Brain (organoid and tissue), 16 donors: ENCODE measurements at places on chromosomes 3 and 15. TPM values are rescaled to one million over a fixed set of nuclear protein-coding genes. Genes with fewer than 3 reads are reported as not detected.

The CACNA2D2 gene
- 3.0 TPM for polyA plus RNA-seq

The EPHB1 gene
- polyA plus RNA-seq, result 3.4 TPM

The CCDC39 gene
- polyA plus RNA-seq, result 0.14 TPM

The SPTBN5 gene
- polyA plus RNA-seq, result 0.12 TPM

DNA sequence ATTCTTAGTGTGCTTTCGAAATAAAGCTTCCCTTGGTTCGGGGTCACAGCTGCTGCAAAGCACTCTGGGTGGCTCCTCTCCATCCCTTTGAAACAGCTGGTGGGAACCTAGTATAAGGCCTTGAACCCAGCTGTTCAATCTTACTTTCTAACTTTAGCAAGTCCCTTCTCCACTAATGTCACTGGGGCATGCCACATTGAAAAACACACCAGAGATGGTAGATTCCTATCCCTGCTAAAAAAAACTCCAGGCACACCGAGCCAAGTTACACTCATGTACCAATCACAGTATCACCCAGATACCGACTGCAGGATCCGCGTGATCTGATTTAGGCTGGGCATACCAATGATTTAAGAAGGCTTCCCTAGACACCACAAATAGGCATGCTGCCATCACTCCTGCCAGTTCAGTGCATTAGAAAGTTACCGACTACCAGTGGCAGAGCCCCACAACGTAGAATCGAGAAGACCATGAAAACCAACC, 65.0 kb downstream of the WWTR1 start:
- DNase-seq, result peak; percentile 45

DNA sequence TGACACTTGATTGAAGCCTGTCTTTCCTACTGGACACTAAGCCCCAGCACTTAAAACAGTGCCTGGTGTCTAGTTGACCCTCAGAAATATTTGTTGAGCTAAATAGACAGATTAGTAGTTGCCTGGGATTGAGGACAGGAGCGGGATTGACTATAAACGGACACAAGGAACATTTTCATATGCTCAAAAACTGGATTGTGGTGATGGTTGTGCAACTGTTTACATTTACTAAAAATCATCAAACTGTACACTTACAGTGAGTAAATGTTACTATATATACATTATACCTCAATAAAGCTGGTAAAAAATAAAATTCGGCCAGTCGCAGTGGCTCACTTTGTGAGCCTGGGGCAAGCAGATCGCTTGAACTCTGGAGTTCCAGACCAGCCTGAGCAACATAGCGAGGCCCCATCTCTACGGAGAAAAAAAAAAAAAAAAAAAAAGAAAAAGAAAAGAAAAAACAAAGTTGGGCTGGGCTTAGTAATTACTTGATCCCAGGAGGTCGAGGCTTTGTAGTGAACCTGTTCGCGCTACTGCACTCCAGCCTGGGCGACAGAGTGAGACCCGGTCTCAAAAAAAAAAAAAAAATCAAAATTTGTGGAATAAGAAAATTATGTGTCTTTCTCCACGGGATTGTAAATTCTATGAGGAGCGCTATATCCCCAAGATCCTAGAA, 632 bp upstream of the IDH3A start:
- no peak for DNase-seq

- no peak for DNase-seq
Observed at GRCh38 chr15:98003518-98003917, 43.0 kb downstream of the ARRDC4 start.

- no peak for DNase-seq
Observed at GRCh38 chr3:45477838-45478237, 89.5 kb downstream of the LARS2 start.

GRCh38 chr3:178597371-178597770, 61.1 kb downstream of the KCNMB2 start:
- DNase-seq, result peak; percentile 25

DNA sequence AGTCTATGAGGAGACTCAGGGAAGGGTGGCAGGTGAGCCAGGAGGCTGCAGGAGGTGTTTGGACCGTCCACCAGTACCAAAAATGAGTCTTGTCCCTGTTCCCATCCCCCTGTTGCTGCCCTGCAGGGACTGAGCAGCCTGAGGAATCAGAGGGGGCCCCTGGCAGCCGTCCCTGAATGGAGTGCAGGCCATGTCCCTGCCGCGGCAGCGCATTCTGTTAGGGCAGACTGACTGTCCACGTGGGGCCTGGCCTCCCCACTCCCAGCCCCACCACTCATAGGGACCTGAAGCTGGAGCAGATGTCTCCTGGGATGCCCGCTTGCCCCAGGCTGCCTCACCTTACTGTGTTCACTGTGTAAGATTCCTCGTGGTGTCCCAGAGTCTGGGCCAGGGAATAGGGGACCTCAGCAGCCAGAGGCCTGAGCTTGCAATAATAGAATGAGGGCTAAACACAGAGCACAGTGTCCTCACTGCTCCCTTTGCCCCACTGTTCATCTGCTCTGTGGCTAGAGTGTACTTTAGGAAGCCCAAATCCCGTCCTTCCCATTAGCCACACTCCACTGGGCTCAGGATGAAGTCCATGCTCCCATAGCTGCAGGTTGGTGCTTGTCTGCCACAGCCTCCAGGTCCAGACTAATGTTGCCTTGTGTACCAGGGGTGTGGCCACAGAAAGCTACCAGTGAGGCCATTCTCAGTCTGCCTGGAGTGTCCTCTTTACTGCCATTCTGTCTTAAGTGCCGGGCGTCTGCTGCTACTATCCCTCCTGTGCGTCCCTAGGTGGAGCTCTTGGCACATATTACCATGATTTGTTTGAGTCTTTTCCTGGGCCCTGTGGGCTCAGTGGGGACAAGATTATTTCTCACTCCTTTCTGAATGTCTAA, 63.2 kb downstream of the HCN4 start:
- DNase-seq, result peak; percentile 94

DNA sequence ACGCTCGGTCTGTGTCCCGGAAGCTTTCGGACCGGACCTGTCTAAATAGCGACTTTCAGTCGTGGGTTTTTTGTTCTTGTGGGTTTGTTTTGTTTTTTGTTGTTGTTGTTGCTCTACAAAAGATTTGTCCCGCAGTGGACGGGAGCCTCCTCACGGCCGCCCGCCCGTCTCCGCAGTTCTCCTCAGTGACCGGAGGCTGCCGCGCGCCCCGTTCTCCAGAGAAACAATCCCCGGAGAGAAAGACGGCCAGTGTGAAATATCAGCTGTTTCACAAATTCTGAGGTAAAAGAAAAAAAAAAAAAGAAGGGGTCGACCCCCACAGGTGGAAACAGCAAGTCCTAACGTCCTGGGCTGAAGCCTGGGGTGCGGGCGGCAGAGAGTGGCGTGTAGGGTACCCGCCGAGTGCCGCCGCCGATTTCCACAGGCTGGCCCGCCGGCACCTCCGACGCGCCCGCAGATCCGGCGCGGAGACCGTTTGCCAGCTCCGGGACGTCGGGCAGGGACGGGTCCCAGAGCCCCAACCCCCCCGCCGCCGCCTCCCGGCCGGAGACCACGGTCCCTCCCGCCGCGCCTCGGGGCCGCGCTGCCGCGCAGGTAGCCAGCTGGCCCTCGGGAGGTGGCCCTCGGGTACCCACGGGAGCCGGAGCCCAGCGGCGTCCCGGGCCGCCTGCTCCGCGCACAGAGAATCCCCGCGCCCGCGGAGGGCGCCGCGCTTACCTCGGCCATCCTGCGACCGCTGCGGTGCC, 478 bp downstream of the BNC1 start:
- peak; percentile 41 for DNase-seq

DNA sequence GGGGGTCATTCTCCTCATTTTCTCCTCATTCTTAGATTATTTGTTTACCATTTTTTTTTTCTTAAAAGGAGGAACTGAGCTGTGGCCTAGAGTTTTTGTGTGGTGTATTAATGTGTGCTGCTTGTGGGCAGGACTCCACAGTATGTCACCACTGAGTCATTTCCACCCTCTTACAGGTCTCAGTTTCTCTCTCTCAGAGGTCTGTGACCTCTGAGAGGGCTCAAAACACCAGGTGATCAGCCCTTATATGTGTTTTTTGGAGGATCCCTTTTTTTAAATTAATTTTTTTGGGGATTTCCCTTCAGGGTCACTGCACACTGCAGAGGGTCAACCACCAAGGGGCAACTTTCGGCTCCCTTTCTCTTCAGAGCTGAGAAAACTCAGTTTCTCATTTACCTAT, 166.4 kb downstream of the SUCNR1 start:
- DNase-seq, result no peak
